ENCODE measurements at places on chromosomes 4 and X.

- no peak for DNase-seq
Measured at GRCh38 chrX:16771483-16772398, 14.5 kb upstream of the TXLNG start.

DNA sequence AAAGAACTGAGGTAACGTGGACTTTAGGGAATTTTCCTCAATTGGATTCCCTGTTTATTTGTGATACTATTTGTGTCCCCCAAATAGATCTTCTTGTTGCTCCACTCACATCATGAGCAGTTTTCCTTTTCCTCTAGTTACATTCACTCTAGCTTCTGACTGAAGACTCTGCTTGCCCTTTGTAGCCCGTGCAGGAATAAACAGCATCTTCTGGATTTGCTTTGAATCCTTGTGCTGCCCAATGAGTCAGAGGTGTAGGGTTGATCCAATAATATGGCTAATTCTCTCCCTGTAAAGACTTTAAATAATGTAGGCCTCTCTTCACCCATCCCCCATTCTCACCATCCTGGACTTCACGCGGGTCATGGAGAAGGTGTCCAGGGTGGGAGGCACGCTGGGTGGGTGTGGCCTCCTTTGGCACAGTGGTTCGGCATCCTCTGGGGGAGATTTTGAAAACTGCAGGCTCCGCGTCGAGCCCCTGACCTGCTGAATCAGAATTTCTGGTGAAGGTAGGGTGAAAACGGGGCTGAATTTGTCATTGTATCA is 9.0 kb downstream of the HAND2 start:
- no peak for DNase-seq

DNA sequence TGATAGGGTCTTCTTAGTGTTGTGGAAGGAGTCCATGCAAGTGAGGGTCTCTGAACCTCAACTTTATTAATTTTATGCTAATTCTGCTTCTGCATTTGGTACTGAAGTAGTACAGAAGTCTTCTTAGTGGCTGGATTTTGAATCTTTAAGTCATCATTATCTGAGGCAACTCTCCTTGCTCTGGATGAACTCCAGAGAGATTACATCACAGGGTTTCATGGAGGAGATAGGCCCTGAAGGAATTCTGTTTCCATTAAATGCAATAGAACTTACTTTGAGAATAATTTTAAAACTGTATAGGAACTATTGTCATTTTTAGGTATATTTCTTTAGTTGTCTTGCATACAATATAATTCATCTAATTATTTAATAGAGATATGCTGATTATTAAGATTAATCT is 451.2 kb downstream of the FAT4 start:
- DNase-seq, result no peak

- no peak for DNase-seq
Measured at GRCh38 chrX:150463566-150463965, 100.4 kb downstream of the MAMLD1 start.

DNA sequence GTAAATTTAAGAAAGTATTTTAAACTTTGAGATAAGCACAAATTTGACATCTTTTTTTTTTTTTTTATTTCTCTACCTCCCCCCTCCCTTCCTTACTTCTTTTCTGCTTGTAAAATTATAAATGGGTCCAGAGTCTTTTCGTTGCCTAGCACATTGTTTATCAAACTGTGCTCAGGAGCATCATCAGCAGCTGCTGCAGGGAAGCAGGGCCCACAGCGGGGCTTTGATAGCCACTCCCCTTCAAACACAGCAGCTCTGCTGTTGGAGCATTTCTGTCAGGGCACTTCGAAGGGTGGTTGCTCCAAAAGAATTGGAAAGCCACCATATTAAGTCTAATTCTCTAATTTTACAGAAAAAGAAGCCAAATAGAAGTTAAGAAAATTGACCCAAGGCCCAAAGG is 588.3 kb downstream of the SPRY1 start:
- DNase-seq, result no peak

GRCh38 chr4:121270389-121270788 is 106.3 kb upstream of the TNIP3 start:
- DNase-seq, result no peak

GRCh38 chr4:153114771-153115321 is 89.4 kb upstream of the TRIM2 start:
- peak; percentile 43 for DNase-seq

DNA sequence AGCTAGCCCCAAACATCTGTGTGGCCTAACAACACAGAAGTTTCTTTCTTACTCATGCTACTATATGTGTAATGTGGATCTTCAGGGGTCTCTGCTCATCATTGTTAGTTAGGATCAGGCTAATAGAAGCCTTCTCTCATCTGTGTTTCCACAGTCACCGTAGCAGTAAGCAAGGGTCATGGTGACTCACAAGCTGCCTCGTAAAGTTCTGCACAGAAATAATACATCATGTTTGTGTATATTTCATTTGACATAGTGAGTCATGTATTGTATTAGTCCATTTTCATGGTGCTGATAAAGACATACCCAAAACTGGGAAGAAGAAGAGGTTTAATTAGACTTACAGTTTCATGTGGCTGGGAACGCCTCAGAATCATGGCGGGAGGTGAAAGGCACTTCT is 38.7 kb downstream of the SLC4A4 start:
- DNase-seq, result no peak

DNA sequence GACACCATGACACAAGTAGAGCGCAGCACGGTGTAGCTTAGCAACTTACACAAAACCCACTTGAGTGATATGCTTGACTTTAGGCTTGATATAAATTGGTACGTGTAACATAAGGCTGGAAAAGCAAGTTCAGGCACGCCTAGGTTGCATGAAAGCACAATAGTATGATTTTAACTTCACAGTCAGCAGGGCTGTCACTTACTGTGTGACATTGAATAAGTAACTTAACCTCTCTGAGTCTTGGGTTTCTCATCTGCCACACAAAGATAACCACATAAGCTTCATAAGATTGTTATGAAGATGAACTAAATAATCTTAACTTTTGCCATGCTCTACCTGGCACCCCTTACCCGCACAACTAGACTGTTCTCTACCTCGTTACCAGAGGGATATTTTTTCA is 9.5 kb downstream of the SRD5A3 start:
- no peak for DNase-seq
